ENCODE measurements at places on chromosomes 4 and X.

GRCh38 chrX:34764852-34765361 is 107.8 kb upstream of the TMEM47 start:
- no peak for DNase-seq

DNA sequence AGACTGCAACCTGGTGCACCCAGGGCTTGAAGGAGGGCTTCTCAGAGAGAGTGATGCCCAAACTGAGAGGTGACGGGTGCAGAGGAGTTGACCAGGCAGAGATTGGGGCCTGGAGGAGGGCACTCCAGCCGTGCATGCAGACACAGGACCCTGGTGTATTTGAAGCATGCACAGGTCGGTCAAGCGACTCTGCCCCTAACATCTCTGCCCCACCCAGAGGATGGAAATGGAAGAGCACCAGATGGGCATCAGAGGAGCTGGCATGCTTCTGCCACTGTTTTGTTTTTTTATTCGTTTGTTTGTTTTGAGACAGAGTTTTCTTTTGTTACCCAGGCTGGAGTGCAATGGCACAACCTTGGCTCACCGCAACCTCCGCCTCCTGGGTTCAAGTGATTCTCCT is 320.9 kb downstream of the EVC2 start:
- no peak for DNase-seq

DNA sequence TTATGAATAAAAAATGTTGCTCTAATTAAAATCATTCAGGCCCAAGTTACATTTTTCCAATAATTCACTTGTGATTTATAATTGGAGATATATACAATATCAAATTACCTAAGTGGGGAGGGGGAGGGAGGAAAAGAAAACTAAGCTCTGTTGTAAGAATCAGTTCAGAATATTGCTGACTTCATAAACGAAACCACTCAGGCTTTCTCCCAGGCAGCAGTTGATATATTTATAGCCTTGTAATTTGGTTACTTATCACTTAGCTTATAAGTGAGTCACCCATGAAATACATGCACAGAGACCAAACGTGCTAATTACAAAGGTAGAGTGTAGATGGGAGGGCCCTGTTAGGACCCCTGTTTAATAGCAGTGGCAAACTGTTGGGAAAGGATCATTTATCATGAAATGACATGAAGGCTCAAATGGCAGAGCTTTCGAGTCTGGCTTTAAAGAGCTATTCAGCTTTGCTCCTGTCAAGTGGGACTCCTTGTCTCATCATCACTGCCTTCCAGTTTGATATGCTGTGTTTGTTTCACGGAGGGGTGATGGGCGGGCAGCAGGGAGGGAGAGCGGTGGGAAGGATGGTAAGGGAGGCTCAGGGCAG is 105.6 kb upstream of the PGRMC2 start:
- DNase-seq: no peak

GRCh38 chrX:63561425-63561824 is 210.3 kb upstream of the SPIN4 start:
- DNase-seq: no peak

GRCh38 chr4:25441519-25442117 is 64.6 kb downstream of the ANAPC4 start:
- no peak for DNase-seq

DNA sequence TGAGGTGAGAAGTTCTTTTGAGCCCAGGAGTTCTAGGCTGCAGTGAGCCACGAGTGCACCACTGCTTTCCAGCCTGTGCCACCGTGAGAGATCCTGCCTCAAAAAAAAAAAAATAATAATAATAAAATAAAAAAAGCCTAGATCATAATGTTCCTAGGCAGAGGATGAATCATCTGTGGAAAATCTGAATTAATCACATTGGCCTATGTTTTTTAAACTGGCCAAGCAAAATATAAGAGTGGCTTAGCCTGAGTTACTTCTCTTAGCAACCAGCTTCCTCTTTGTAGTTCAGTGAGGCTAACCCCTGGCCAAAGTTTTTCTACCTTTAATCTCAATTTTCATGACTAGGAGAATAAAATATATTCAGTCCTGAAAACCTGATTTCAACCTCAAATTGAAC is 614.6 kb downstream of the PPP4R3C start:
- DNase-seq: no peak

DNA sequence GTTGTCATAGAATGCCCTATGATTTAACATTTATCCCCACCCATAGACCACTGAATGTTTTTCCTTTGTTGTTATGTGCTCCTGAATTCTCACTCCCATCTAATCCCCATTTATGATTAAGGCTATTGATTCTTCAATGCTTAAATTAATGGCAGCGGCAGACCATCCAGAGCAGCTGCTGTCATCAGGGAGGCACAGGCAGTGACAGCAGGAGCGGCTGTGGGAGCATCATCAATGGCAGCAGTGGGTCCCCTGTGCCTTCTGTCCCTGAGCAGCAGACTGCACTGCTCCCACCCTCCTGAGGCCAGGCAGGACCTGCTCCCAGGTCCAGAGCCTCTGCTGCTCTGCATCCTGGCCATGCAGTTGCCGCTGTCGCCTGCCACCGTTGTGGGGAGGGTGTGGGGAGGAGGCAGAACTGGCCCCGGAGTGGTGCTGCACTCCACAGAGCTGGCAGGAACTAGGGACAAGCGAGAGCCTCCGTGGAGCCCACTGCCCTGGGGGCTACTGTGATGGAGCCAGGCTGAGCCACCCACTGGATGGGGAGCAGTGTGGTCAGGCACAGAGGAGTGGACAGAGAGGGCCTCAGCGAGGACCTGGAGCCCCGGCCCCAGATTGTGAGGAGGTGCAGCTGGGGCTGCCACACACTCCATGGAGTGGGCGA is 29.0 kb downstream of the NAA11 start:
- no peak for DNase-seq

- DNase-seq: no peak
Observed at GRCh38 chr4:124997991-124998390, 285.5 kb upstream of the ANKRD50 start.

GRCh38 chr4:53928825-53929224 is 135.6 kb downstream of the CHIC2 start:
- no peak for DNase-seq

DNA sequence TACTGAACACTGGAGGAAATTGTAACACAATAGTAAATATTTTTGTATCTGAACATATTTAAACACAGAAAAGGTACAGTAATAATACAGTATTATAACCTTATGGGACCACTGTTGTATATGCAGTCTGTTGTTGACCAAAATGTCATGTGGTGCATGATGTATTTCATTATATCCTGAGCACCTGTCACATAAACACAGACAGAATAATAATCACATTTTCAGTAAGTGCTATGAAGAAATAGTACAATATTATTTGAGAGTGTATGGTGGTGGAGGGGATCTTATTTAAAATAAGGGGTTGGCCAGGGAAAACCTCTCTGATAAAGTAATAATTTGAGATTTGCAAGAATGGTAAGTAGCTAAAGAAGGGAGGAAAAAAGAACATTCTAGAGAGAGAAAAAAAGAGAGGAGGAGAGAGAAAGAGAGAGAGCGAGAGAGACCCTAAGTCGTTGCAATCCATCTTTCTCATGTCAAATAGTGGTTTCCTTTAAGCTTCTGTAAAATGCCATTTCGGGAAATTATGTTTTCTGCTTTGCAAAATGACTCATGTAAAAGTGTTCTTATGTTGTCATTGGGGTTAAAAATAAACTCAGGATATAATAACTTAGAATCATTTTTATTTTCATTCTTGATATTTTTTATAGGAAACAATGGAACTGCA is 19.3 kb upstream of the CLNK start:
- DNase-seq: no peak

DNA sequence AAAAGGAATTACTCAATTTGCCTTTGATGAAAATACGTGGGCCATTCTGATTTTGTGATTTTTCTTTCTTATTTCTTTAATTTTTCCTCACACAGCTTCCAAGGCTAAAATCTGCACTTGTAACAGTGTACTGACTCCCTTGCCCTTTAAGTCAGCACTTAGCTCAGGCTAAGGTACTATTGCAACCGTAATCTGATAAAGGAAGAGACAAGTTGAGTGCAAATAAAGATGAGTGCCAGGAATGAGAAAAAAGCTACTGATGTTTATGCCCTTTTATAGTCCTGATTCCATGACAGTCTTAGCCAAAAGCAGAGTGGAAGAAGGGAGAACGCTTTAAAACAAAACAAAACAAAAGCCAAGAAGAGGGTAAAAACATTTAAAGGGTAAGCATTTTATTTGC is 6.0 kb downstream of the DMD start:
- no peak for DNase-seq

GRCh38 chr4:36427696-36428095 is 146.3 kb downstream of the DTHD1 start:
- DNase-seq: no peak

DNA sequence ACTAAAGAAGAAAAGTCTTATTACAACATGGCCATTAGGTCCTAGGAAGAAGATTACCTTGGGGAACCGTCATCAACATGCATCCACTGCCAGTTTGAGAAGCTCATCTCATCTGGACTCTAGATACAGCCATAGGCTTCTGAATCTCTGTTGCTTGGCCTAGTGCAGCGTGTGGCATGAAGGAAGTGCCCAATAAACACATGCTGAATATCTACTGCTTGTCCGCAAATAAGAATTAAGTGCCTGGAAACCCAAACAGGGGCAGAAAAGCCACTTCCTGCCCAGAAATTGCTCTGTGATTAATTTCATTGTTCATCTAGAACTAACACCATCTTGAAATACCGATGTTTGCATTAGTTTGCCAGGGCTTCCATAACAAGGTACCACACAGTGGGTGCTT is 241.1 kb upstream of the KLF3 start:
- DNase-seq: no peak

DNA sequence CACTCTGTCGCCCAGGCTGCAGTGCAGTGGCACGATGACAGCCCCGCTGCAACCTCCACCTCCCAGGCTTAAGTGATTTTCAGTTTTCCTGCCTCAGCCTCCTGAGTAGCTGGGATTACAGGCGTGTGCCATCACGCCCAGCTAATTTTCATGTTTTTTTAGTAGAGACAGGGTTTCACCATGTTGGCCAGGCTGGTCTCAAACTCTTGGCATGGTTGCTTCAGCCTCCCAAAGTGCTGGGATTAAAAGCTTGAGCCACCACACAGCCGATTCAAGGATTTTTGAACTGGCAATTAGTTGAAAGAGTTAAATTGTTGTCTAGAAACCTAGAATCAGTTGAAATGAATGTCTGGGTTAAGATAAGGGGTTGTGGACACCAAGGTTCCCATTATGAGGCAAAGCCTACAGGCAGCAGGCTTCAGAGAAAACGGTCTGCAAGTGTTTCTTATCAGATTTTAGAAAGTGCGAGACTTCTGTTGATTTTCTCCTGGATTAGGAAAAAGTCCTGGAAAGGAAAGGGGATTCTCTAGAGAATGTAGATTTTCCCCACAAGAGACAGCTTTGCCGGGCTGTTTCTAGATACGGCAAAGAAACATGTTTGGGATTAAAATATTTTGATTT is 8.3 kb upstream of the CCNI start:
- no peak for DNase-seq

DNA sequence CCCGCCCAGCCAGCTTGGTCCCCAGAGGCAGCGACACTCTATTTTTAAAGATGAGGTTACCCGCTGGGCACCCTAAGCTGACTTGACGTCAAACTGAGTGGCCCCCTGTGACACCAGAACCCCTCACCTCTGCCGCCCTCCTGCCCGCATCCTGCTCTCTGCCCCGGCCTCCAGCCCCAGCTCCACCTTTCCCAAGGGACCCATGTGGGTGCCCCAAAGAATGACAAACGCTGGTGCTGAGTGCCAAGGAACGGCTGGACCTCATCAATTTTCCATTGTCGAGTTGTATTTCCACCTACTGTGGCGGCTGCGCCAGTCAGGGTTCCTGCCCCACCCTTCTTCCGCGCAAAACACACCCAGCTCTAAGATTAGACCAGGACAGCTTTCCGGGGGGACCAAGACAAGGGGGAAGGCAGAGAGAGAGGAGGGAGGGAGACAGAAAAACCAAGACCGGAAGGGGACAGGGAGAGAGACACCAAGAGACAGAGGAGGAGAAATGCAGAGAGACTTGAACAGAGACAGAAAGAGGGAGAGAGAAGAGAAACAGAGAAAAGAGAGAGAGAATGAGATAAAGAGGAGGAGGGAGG is 2.0 kb downstream of the PRKX start:
- no peak for DNase-seq

DNA sequence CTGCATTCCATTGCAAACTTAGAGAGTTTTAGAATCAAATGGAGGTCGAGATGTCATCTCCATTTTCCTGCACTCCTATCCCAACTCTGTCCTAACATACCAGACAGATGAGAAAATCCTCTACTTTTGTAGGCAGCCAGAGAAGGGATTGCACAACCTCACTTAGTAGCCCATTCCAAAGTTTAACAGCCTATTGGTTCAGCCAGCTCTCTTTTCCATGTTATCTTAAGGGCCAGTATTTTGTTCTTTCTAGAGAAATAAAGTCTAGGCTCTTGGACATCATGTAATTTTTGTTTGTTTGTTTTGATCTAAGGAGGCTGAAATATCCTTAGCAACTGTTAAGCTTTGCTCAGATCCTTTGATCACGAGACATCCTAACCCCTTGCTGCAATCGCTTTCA is 173.0 kb downstream of the COX18 start:
- DNase-seq: no peak

GRCh38 chr4:81604683-81605218 is 133.0 kb upstream of the RASGEF1B start:
- no peak for DNase-seq

DNA sequence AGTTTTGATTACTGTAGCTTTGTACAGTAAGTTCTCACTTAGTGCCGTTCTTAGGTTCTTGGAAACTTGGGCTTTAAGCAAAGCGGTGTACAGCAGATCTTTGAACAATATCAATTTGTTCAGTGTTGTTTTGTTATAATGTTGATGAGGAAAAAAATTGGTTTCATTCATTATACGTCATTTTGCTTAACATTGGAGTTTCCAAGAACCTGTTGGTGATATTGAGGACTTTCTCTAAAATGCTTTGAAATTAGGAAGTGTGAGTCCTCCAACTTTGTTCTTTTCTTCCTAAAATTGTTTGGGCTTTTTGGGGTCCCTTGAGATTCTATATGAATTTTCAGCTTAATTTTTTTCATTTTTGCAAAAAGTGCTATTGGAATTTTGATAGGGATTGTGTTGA is 49.1 kb downstream of the STAG2 start:
- DNase-seq: no peak

- no peak for DNase-seq
Observed at GRCh38 chrX:12210196-12210815, 72.0 kb downstream of the FRMPD4 start.

GRCh38 chr4:183352546-183352945 is 30.3 kb upstream of the CLDN24 start:
- DNase-seq: no peak

DNA sequence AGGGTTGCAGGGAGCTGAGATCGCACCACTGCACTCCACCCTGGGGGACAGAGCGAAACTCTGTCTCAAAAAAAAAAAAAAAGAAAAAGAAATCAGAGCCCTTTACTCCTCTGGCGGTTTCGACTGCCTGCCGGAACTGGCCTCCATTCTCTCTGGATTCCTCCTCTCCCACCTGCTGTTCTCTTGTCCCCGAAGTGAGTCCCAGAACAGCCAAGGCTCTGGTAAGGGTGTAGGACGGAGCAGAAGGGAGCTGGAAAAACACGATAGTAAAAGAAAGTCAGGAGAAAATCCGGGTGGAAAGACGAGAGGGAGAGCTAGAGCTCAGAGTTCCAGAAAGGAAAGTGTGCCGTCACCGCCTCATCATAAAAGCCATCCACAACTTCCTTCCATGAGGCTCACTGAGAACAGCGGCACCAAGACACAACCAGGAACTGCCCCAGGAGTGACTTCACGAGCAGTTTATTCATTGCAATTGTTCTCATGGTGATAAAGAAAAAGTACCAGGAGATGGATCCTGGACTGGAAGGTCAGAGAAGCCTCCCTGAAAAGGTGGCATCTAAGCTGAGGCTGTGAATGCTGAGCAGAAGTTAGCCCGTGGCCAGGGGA is 12.3 kb downstream of the TLR3 start:
- no peak for DNase-seq

GRCh38 chr4:22246847-22247246 is 269.0 kb downstream of the ADGRA3 start:
- DNase-seq: no peak
